SW 1271 (cell line): ENCODE measurements at places on chromosomes 12 and 14.

- no peak for DNase-seq
Observed at GRCh38 chr12:20196767-20197166, 171.6 kb upstream of the PDE3A start.

DNA sequence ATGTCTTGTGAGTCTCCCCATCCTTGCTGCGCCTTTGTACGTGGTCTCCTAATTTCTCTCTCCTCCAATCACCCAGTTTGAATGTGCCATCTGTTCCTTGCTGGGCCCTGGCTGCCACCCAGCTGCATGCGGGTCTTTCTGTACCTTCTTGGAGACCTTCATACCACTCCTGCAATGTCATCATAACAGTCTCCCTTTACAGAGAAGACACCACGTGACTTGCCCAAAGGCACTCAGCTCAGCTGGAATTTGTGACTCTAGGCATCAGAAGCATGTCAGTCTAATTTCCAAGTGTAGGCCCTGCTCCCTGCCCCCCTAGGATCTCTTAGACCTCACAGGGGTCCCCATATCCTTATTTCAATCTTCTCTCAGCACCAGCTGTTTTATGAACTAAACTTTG is 284.2 kb downstream of the TTC8 start:
- DNase-seq, result no peak

DNA sequence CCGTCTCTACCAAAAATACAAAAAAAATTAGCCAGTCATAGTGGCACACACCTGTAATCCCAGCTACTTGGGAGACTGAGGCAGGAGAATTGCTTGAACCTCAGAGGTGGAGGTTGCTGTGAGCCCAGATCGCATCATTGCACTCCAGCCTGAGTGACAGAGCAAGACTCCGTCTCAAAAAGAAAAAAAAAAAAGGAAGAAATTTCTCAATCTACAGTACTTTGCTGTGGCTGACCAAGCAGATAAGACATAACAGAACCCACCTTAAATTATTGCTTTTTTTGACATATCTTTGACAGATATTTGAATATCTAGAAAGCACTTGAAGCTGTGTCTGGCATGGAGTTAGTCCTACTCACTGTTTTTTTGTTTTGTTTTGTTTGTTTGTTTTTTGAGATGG is 34.9 kb upstream of the HNF1A start:
- DNase-seq, result no peak

DNA sequence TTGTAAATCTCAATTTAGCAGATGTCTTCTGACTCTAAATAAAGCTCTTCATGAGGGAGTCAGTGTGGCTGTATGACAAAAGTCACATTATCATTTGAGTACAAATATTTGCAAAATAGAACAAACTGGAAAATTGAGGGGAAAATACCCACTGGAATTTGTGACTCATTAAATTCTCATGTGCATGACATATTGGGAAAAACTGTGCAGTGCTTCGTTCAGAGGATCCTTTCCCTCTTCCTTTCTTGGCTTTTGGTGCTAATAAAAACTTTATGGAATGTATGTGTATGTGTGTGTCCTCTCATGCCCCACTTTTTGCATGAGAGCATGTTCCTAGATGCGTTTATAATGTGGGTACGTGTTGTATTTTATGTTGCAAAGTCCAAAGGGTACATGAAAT is 267.8 kb downstream of the KTN1 start:
- DNase-seq, result no peak

GRCh38 chr12:124604264-124604680 is 36.9 kb upstream of the NCOR2 start:
- DNase-seq, result no peak

- DNase-seq, result no peak
Observed at GRCh38 chr12:42284876-42285275, 41.0 kb downstream of the ZCRB1 start.

DNA sequence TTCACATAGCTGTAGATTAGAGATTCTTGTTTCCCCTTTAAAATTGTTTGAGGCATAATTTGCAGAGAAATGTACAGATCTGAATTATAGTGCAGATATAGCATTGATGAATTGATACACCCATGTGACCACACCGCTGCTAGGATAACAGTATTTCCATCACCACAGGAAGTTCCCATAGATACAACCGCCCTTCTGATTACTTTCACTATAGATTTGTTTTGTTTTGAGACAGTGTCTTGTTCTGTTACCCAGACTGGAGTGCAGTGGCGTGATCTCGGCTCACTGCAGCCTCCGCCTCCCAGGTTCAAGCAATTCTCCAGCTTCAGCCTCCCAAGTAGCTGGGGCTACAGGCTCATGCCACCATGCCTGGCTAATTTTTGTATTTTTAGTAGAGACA is 8.8 kb upstream of the ASPG start:
- no peak for DNase-seq

DNA sequence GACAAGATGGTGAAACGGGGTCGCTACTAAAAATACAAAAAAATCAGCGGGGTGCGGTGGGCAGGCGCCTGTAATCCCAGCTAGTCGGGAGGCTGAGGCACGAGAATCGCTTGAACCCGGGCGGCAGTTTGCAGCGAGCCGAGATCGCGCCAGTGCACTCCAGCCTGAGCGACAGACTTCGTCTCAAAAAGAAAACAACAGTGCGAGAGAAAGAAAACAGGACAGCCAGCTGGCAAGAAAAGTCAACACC is 633 bp upstream of the RNU4-2 start:
- DNase-seq, result no peak

DNA sequence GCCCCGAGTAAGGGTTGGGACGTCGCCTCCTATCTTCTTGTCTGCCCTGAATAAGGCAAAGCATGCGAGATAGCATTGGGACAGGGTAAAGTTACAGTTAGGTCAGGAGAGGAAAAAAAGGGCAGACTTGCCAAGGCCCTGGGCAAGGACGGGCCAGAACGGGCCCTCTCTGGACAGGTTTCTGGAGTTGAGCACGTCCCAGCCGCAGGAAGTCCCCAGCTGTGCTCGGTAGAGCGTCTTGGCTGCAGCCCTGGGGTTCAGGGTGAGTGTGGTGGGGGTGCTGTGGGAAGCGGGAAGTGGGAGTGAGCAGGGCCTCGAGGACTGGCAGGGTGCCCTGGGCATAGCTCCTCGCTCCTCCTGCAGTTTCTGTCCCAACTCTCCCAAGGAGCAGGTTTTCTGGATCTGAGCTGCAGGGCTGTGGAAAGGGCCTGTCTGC is 5.4 kb downstream of the RPS6KL1 start:
- DNase-seq, result no peak

DNA sequence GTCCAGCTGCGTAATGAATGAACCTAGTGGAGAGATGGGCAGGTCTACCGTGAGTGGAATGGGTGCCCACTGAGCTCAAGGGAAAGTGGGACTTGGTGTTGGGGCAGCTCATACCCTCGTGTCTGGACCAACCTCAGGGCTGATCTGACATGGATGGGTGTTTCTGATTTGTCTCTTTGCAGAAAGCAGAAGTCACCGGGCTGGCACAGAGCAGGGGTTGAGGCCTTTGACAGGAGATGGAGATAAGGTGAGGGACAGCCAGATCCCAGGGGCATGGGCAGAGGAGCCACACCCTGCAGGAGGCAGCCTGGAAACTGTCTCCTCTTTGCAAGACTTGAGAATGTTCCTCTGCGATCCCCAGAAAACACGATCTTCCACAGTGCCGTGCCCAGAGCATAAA is 20.9 kb upstream of the PPP1CC start:
- no peak for DNase-seq

DNA sequence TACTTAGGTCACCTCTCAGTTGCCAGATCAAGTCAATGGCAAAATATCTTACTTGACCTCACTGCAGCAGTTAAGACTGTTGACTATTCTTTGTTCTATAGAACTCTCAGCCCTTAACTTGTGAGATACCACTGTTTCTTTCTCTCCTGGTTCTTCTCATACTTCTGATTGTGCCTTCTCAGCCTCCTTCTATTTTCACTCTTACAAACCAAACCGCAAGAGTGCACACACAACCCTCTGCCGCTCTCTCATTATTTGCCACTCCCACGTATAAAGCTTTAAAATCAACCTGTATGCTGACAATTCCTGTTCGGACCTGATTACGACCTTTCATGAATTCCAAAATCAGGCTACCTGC is 4.5 kb downstream of the E2F7 start:
- no peak for DNase-seq

- peak; percentile 46 for DNase-seq
Observed at GRCh38 chr14:52801014-52801712, 9.8 kb upstream of the GNPNAT1 start.

- DNase-seq, result no peak
Observed at GRCh38 chr12:130164216-130164542, 1.9 kb downstream of the FZD10 start.

DNA sequence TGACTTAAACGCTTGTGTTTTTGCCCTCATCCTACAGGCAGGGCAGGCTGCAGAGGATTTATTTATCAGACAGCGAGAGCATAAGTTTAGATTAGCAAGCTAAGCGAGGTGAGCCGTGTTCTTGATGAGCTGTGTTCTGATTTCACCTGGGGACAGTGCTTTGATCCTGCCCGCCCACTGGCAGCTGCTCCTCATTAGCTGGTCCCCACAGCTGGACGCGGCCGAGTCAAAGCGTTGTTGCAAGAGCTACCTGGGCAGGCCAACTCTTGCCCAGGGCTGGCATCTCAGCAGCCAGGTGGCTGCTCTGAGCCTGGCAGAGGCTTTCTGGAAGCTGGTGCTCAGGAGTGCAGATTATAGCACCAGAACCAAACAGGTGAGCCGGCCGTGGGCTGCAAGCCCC is 46.8 kb upstream of the BEGAIN start:
- DNase-seq, result no peak

DNA sequence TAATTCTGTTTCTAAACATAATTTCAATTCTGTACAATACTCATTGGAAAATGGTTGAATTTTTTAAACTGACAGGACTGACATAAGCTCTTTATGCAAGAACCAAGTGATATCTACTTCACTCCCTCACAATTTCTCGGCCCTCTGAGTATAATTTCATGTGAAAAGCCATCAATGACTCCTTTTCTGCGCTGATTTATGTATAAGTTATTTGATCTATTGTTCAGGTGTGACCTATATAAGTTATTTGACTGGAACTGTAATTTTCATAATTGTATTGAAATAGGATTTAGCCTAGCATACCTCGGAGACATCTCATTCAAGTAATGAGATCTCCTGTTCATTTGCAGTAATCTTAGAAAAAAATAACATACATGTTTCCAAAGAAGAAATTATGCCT is 184.4 kb downstream of the SYT1 start:
- DNase-seq, result no peak

- DNase-seq, result peak; percentile 67
Observed at GRCh38 chr12:45966486-45966885, 23.9 kb downstream of the SCAF11 start.

DNA sequence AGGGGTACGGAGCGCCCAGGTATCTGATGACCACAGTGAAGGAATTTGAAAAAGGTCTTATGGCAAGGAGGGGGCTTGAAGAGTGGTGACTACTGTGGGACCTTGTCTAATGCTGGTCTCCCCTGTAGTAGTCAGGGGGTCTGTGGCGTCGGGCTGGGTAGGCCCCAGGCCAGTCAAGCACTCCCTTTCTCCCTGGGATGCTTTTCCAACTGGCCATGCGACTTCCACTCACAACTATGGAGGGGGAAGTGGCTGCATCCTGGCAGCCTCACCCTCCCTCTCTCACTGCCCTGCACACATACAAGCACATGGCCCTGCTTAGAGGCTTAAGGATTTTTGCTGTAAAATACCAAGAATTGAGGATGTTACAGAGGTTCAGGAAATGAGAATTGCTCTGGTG is 4.1 kb downstream of the TSPAN11 start:
- DNase-seq, result no peak

DNA sequence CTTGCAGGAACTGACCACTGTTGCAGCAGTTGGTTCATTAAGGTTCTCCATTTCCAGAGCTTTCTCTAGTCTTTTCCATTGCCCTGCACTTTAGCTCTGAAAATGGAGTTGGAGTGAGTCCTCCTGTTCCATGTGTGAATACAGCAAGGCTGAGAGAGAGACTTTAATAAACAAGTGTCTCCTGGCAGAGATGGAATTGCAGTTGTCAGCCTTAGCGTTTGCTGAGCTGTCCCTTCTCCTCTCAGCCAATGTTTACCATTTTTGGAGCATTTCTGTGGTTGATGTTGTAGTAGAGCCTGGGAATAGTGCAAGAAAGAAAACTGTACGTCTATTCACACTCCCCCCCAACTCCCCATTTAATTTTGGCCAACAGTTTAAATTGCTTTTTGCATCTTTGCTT is 7.5 kb upstream of the MANSC4 start:
- no peak for DNase-seq

GRCh38 chr12:72081777-72082176 is 143.1 kb downstream of the TPH2 start:
- DNase-seq, result no peak

DNA sequence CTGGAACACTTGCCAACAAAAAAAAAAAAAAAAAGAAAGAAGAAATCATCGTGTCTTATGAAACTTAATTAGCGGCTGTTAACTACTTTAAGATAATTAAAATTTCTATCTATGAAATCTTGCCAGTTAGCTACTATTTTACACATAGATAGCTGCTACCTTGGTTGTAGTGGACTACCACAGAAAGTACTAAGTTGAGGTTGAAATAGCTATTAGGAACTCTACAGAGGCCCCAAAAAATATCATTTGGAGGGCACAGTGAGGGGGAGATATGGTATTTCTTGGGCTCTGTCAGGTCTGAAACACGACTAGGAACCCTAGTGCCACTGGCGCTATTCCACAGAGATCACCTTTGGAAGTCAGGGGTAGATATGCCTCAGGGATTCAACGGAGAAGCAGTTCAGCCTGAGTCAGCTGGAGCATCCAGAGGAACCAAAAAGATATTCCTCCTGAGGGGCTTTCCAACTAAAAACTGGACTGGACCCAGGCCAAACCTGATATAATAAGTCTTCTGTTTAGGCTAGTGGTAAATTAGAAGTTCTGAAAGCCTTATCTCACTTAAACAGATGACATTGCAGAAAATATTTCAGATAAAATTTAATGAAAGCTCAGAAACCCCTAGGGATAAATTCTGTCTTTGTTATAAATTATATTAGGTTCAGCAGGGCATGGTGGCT is 126.1 kb downstream of the EPS8 start:
- DNase-seq, result no peak

DNA sequence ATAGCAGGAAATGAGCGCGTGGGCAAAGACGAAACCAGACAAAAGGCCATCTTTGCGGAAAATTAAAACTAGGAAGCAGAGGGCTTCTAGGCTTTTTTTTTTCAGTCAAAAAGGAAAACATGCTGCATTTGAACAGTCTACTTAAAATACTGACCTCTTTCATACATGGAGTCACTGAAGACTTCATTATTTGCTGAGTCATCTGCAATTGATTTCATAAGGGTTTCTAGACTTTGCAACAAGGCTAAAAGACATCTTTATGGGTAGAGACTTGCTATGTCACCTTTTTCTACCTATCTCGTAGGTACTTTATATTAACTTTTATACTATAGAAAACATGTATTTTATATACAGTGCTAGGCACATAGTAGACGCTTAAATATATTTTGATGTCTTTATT is 238.4 kb downstream of the TMEM132D start:
- DNase-seq, result no peak
